Gastrocnemius medialis (tissue), 4 donors: ENCODE measurements at places on chromosomes 2 and 18. TPM values are rescaled to one million over a fixed set of nuclear protein-coding genes. Genes with fewer than 3 reads are reported as not detected.

DNA sequence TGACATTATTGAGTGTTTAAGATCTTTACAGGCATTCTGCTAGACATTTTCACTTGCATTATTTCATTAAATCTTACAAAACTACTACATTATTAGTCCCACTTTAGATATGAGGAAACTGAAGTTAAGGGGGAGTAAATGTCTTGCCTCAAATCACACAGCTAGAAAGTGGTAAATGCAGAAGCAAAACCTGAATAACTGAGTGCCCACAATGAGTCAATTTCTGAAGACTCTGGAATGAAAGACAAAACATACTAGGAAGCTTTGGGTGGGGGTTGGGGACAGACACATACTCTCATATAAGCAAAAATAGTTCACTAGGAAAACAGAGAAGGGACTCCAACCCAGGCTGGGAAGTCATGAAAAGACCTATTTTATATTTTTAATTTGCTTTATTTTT lies 214.4 kb upstream of the LRATD1 start:
- no peaks in the 10 kb centered on the region for H3K36me3 ChIP-seq
- no peak for DNase-seq
- H3K27me3 ChIP-seq = no peaks in the 10 kb centered on the region
- no peaks in the 10 kb centered on the region for H3K4me1 ChIP-seq
- H3K4me3 ChIP-seq = no peak overlapping the region

DNA sequence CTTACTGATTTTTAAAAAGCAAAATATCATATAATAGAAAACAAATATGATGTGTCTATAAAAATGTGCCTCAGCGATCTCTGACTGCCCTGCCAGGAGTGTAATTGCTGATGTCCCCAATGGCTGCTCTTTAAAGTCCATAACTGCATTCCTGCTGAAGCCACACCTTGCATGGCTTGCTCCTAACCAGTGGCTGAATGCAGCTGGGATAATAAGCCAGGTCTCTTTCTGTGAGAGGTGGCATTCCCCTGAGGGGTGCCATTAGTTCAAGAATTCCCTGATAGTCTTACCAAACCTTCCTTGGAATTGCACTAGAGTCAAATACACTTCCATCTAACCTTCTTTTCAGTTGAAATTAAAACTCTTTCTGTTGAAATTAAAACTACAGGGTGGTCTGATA lies 125.8 kb upstream of the ZNF804A start:
- DNase-seq = no peak
- no peak overlapping the region for H3K27ac ChIP-seq
- no peak overlapping the region for H3K4me3 ChIP-seq
- H3K36me3 ChIP-seq = no peaks in the 10 kb centered on the region

GRCh38 chr2:136110526-136110925 lies 7.4 kb downstream of the CXCR4 start:
- peaks cover 24% of the 10 kb centered on the region for H3K27me3 ChIP-seq
- H3K4me1 ChIP-seq = no peaks in the 10 kb centered on the region
- no peak overlapping the region for H3K27ac ChIP-seq

- no peak overlapping the region for H3K27ac ChIP-seq
- H3K36me3 ChIP-seq = no peaks in the 10 kb centered on the region
- H3K4me1 ChIP-seq = peaks cover 13% of the 10 kb centered on the region
- H3K27me3 ChIP-seq = peaks cover 11% of the 10 kb centered on the region
- H3K4me3 ChIP-seq = no peak overlapping the region
Measured at GRCh38 chr2:19351499-19351898, 6.9 kb downstream of the OSR1 start.

- no peaks in the 10 kb centered on the region for H3K27me3 ChIP-seq
- no peaks in the 10 kb centered on the region for H3K4me1 ChIP-seq
- DNase-seq = no peak
- H3K4me3 ChIP-seq = no peak overlapping the region
Measured at GRCh38 chr2:74099835-74100234, 47.9 kb downstream of the BOLA3 start.

DNA sequence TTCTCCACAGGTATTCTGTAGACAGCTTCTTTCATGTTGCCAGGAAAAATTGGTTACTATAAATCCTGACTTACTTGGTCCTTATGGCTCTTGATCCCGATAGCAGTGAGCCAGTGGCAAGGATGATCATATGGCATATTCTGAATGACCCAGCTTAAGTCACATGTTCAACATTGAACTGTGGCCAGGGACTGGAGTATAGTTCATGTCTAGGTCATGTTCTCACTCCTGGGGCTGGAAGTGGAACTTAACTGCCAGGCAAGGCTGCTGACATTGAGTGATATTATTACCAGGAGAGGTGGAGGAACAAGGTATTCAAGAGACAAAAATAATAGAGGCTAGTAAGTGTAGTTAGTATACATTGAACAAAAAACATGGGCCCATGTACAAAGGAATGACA lies 26.2 kb downstream of the R3HDM1 start:
- no peaks in the 10 kb centered on the region for H3K36me3 ChIP-seq
- peak overlapping the region; percentile 33 for H3K27ac ChIP-seq
- DNase-seq = peak; percentile 69
- H3K27me3 ChIP-seq = no peaks in the 10 kb centered on the region
- H3K4me1 ChIP-seq = peaks cover 25% of the 10 kb centered on the region
- H3K4me3 ChIP-seq = no peak overlapping the region

DNA sequence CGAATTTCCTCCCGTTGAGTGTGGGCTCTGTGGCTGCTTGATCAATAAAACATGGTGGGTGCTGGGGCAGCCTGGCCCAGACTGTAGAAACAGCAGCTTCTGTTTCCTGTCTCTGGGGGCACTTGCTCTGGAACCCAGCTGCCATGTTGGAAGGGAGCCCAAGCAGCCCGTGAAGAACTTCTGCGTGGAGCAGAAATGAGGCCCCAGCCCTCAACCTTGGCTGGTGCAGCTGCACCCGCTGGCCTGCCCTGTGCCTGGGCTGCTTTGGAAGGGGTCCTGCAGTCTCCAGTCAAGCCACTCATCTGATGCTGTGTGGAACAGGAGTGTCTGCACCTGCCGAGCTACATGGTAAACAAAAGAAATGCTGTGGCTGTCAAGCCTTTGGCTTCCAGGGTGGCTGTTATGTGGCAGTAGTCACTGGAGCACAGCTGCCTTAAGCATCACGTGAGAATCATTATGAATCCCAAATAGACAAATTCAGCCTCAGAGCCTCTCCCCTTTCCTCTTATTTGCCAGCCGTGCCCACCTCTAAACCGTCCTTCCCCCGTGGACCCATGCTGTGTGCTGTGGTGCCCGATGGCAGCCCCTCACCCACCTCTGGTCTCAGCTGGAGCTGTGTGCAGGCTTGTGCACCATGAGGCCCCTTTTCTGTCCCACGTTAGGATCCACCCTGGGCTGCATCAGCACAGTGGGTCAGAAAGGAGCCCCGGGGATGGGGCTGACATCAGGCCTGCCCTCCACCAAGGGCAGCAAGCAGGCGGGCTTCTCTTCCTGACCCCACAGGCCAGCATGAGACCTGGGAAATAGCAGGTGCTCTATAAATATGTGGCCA lies 134.0 kb upstream of the HDAC4 start:
- peaks cover 17% of the 10 kb centered on the region for H3K4me1 ChIP-seq
- no peak overlapping the region for H3K27ac ChIP-seq
- no peaks in the 10 kb centered on the region for H3K36me3 ChIP-seq

DNA sequence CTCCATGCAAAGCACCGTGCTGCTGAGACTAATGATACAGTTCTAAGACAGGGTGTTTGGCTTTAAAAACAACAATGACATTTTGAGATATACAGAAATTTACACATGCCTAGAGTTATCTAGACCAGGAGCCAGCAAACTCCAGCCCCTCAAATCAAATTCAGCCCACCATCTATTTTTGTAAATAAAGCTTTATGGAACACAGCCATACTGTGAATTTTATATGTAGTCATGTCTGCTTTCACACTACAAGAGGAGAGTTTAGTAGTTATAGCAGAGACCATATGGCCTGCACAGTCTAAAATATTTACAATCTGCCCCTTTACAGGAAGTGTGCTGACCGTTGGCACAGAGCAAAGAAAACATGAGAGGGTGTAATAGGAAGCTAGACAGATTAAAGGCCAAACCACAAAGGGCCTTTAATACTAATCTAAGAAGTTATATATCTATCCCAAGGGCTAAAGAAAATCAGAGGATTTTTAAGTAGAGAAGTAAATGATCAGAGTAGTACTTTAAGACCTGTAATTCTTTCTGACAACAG lies 39.4 kb downstream of the NBAS start:
- DNase-seq = no peak
- no peak overlapping the region for H3K4me3 ChIP-seq
- no peaks in the 10 kb centered on the region for H3K27me3 ChIP-seq
- H3K27ac ChIP-seq = no peak overlapping the region
- H3K36me3 ChIP-seq = peaks cover 23% of the 10 kb centered on the region
- no peaks in the 10 kb centered on the region for H3K4me1 ChIP-seq

GRCh38 chr18:80137137-80137536 lies 28.1 kb downstream of the ADNP2 start:
- H3K36me3 ChIP-seq = peaks cover 28% of the 10 kb centered on the region
- no peak overlapping the region for H3K27ac ChIP-seq
- H3K27me3 ChIP-seq = no peaks in the 10 kb centered on the region

- H3K27me3 ChIP-seq = no peaks in the 10 kb centered on the region
- no peaks in the 10 kb centered on the region for H3K4me1 ChIP-seq
- H3K4me3 ChIP-seq = no peak overlapping the region
- DNase-seq = no peak
- H3K27ac ChIP-seq = no peak overlapping the region
Measured at GRCh38 chr2:106948540-106948939, 62.6 kb upstream of the ST6GAL2 start.

The GIGYF2 gene
- 55.7 TPM for total RNA-seq

The SLC16A14 gene
- total RNA-seq = 0.44 TPM

The MTA3 gene
- 8.5 TPM for total RNA-seq

The TMEM198 gene
- total RNA-seq = 4.7 TPM

The KCNK3 gene
- 1.5 TPM for total RNA-seq

The SCYGR6 gene
- total RNA-seq = not detected

The FHOD3 gene
- total RNA-seq = 14.0 TPM

The CD207 gene
- total RNA-seq = not detected
